Iris pigment epithelial cell (primary cell): ENCODE measurements at places on chromosomes 13 and 19.
A peak's percentile ranks its signal among the peaks of the same experiment; 100 is the strongest.

- DNase-seq: no peak
These were observed 215.6 kb downstream of the TDRD3 start for GRCh38 chr13:60612593-60612992.

DNA sequence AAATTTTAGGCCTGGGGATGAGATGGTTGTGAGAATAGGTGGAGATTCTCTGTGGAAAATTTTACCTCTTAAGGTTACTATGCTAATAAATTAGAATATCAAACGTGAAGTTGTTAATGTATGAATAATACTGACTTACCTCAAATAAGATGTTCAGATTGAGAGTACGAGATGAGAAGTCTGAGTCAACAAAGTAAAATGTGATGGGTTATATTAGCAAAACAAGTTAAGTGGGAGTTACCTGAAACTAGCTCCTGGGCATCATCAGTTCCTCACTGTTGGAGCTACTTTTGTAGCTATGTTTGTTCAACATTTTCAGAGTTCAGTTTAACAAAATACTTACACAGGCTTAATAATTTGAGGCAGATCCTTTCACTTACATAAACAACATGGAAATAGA, 108.6 kb downstream of the PIBF1 start:
- DNase-seq: no peak

DNA sequence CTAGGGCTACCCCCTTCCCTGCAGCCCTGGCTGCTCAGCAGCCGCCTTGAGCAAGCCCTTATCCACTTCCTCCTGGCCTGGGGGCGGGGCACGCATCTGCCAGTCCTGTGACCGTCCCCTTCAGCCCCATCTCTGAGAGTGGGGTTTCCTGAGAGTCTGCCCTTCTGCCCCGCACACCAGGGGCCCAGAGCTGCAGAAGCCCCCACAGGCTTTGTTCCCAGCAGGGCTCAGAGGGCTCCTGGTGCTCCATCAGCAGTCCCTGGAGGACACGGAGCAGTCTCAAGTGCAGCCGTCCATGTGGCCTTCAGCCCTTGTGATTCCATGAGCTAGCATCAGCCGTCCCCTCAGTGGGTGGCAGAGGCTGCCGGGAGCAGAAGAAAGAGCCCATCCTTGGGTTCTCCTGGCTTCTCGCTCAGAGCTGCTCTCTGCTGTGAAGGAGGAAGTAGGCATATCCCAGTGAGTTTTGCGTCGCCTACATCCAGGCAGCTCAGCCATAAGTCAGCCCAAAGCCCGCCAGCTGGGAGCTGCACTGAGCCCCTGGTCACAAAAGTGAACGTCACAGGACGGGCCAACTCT, 16.3 kb downstream of the MYO9B start:
- no peak for DNase-seq

GRCh38 chr19:49475995-49476880, 2.2 kb downstream of the FLT3LG start:
- DNase-seq: peak; percentile 54

- peak; percentile 36 for DNase-seq
These were observed 1464.3 kb downstream of the UQCRFS1 start for GRCh38 chr19:27748551-27749152.

DNA sequence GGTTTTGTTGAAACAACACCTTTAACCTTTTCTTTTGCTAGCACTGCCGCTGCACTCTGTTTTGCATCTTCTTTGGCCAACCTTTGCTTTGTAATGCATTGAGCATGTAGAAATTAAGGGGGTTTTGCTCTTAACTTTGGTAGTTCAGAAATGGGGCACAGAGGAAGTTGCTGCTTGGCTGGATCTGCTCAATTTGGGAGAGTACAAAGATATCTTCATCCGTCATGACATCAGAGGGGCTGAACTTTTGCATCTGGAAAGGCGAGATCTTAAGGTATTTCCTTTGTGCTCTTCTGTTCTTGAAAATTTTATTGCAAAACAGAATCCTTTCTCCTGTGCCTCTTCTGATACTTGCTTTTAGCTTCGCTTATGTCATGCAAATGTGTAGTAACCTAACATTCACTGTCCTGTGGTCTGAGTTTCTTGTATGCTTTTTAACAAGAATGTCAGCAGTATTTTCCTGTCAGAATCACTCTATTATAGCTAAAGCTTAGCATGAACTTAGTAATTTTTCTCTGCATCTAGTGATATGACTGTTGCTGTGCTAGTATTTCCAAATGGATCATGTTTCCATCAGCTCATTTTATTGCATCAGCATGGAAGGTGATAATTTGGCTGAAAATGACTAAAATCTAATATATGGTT, 50.7 kb upstream of the AKAP11 start:
- DNase-seq: no peak

DNA sequence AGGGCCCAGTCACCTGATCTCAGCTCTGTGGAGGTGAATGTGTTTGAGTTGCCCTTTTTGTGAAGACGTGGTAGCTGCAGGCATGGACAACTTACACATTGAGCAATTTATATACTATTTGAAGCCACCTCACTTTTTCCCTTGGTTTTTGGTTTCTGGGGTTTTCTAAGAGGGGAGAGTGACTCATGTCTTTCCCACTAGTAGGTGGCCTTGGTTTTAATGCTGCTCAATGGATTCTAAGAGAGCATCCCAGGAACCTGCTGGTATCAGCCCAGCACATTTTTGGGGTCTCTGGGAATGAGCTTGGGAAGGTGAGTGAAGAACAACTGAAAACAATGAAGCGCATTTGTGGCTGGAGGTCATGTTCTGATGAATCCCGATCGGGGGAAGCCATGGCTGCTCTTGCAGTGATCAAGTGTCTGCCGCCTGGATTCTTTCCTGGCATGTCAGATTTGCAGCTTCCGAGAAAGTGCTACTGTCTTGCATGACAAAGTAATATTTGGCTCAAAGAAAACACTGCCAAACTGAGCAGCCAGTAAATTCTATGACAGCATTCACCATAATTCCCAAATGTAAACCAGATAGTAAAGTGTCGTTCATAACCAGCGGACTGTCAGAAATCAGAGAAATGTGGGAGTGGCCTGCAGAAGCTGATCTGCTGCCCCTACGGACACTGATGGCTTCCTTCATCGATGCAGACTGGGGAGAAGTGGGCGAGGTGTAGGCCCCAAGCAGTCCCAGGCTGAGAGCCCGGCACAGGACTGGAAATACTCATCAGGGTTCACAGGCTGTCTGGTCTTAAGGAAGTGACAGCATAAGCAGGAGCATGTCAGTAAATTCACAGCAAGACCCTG, 98.7 kb downstream of the COL4A2 start:
- peak; percentile 87 for DNase-seq

GRCh38 chr13:106143392-106143791, 392.1 kb downstream of the EFNB2 start:
- DNase-seq: peak; percentile 82

DNA sequence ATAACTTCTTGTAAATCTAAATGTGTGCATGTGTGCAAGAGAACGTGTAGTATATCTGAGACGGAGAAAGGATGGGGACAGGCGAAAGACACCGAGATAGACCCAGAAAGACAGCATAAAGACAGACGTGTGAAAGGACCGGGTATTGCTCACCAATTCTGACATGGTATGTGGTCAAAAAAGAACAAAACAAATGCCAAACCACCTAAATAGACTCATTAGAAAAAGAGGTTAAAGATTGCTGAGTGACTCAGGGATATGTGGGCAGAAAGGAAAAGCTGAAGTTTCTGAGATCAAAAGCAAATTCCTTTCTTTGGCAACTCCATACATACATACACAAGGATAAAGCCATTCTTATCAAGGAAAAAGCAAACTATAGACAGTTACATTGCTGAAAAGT, 179.7 kb upstream of the TSC22D1 start:
- DNase-seq: peak; percentile 68
